ENCODE measurements at places on chromosomes 1 and 21.

- no peak for DNase-seq
Measured at GRCh38 chr1:230068621-230068873, 1.5 kb downstream of the GALNT2 start.

DNA sequence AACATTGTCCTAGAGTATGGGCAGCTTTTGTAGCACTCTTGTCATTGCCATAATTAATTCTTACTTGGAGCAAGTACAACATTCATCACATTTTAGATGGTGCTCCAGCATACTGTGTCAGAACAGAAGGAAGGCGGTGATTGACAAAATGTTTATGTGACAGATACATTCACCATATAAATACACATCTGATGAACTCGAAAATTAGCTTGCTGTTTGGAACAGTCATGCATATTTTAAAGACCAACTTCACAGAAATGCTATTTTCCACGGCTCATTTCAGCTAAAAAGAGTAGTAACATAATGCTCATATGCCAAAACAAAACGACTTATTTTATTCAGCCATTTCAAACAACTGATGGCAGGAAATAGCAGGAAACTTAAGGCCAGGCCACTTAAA is 302.7 kb downstream of the MRPL39 start:
- DNase-seq: no peak

DNA sequence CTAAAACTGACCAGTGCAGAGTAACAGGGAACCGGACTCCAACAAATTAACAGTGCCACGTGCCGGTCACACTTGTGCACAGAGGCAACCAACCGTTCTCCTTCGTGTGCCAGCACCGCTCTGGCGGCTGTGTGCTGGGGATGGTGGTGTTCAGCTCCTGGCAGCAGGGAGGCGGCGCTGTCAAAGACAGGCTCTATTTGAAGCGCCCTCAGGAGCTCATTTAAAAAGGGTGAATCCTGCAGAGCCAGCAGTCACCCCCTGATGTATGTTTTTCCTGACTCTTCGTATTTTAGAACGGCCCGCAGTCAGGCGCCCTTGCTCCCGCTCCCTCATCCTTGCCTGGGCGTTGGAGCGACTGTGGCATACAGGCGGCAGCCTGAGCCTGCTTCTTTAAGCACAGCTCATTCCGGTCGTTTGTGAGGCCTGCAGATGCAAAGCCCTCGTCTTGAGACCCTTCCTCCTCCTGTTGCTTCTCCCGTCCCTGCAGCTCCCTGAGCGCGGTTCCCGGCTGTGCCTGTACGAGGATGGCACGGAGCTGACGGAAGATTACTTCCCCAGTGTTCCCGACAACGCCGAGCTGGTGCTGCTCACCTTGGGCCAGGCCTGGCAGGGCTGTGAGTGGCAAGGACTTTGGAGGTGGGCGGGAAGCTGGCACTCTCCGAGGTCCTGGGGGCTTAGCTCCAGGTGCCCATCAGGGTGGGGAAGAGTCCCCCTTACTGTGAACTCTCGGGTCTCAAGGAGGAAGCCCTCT is 1.1 kb downstream of the DFFB start:
- DNase-seq: no peak

DNA sequence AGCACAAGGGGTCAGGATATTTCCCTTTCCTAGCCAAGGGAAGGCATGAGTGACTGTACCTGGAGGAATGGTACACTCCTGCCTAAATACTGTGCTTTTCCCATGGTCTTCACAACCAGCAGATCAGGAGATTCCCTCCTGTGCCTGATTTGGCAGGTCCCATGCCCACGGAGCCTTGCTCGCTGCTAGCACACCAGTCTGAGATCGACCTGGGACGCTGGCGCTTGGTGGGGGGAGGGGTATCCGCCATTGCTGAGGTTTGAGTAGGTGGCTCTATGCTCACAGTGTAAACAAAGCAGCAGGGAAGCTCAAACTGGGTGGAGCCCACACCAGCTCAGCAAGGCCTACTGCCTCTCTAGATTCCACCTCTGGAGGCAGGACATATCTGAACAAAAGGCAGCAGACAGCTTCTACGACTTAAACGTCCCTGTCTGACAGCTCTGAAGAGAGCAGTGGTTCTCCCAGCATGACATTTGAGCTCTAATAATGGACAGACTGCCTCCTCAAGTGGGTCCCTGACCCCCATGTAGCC is 486.0 kb upstream of the CHRM3 start:
- no peak for DNase-seq

DNA sequence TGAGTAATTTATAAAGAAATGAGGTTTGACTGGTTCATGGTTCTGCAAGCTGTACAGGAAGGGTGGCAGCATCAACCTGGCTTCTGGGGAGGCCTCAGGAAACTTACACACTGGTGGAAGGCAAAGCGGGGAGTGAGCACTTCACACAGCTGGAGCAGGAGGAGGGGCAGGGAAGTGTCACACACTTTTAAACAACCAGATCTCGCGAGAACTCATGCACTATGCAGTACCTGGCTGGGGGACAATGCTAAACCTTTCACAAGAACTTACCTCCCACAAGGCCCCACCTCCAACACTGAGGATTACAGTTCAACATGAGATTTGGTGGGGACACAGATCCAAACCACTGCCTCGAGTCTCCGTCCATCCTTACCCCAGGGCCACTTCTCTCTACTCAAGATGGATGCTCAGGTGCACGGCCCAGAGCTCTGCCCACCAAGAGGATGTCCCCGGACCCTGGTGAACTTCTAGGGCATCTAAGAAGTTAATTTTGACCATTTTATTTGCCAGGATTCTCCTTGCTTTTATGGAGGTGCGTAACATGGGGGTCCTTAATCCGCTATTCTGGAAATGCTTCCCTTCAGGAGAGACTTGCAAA is 22.7 kb upstream of the ACTRT2 start:
- DNase-seq: no peak

GRCh38 chr1:31580891-31581603 is 4.7 kb downstream of the TINAGL1 start:
- DNase-seq: no peak

Data from NCI-H2107 (cell line).